Brain microvascular endothelial cell (primary cell): ENCODE measurements at places on chromosomes 5 and 9.

- no peak for DNase-seq
Observed at GRCh38 chr5:154157483-154158378, 32.8 kb upstream of the GALNT10 start.

GRCh38 chr9:35594471-35594870, 10.6 kb upstream of the TESK1 start:
- DNase-seq: no peak

GRCh38 chr9:8863886-8864544, 1064.4 kb upstream of the DMAC1 start:
- no peak for DNase-seq

GRCh38 chr5:133730346-133730745, 118.0 kb upstream of the FSTL4 start:
- no peak for DNase-seq

- no peak for DNase-seq
Observed at GRCh38 chr5:6418679-6419276, 29.9 kb upstream of the UBE2QL1 start.

DNA sequence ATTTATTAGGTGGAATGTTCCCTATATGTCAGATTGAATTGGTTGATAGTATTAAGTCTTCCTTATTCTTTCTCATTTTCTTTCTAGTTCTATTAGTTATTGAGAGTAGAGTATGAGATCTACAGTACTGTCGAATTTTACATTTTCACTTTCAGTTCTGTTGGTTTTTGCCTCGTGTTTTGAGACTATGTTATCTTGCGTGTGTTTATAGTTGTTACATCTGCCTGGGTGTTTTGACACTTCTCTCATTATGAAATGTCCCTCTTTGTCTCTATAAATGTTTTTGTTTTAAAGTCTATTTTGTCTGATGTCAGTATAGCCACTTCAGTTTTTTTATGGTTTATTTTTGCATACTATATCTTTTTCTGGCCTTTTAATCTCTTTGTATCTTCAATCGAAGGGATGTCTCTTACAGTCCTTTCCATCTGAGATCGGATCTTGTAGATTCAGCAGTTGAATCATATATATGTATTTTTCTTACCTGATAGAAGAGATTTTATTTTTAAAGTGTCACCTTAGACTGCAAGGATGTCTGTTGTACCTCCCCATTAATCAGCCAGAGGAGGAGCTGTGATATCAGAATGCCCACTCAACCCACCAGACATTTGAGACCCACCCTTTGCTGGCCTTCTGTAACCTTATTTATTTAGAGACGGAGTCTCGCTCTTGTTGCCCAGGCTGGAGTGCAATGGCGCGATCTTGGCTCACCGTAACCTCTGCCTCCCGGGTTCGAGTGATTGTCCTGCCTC, 20.7 kb downstream of the EHMT1 start:
- no peak for DNase-seq

DNA sequence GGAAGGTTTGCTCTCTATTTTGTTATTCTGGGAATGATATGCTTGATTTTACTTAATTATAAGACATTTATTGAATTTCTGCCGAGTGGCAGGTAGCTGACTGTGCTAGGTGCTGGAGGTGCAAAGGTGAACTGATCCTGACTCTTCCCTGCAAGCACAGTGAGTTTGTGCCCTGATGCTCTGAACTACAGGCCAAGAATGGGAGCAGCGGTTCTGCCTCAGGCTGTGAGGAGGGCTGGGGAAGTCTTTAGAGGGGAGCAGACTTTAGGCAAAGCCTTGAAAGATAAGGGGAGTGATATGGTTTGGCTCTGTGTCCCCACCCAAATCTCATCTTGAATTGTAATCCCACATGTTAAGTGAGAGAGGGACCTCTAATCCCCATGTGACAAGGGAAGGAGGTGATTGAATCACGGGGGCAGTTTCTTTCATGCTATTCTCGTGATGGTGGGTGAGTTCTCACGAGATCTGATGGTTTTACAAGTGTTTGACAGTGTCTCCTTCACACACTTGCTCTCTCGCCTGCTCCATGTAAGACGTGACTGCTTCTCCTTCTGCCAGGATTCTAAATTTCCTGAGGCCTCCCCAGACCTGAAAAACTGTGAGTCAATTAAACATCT, 73.1 kb downstream of the NDFIP1 start:
- DNase-seq: no peak

- DNase-seq: no peak
Observed at GRCh38 chr5:91028499-91028956, 354.6 kb downstream of the ARRDC3 start.

DNA sequence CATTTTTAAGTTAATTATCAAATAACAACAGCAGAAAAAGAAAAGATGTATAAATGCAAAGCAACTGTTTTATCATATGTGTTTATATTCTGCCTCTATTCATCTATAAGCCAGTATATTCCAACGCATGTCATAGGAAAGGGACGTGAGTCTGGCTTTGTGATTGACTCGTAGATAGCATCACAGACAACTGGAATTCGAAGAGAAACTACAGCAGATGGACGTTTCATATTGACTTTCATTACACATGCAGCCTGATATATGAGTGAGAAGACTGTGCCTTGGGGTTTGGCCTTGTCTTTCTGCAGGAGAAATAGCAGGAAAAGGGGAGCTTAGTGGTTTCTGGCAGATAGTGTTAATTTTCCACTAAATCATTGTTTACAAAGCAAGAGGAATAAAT, 1111.9 kb downstream of the MAT2B start:
- DNase-seq: no peak

- no peak for DNase-seq
Observed at GRCh38 chr5:65882278-65882677, 44.1 kb upstream of the ERBIN start.

GRCh38 chr9:127979333-127980059, 1.3 kb downstream of the EEIG1 start:
- DNase-seq: no peak

DNA sequence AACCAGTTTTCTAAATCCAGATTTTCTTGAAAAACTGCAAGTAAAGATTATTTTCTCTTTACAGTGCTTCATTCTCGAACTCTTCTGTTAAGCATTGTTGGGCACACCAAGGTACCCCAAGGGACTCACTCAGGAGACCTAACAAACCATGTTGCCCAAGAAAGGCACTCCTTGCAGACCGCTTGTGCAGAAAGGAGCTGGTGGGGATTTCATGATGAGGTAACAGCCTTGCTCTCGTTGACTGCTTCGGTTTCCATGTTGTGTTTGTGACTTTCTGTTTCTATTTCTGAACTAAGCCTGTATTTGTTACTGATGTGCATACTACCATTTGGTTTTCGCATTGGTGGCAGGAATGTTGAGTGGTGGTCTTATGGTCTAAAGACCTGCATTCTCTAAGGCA, 266.6 kb upstream of the DAP start:
- no peak for DNase-seq

GRCh38 chr9:126379661-126380360, 53.2 kb downstream of the MVB12B start:
- DNase-seq: no peak

DNA sequence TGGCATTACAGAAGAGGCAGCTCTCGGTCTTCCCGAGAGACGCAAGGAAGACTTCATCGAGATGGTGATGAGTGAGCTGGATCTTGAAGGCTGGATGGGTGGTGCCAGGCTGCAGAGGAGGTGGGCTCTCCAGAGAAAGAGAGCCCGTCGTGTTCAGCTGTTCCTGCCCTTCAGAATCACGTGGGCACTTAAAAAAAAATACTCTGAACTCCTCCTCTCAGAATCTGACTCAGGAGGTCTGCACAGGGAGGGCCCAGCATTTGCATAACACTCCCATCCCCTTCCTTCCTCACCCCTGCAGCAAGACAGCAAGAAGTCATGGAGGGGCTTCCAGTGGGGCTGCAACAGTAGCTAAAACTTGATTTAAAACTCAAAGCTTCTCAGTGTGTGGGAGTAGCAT, 203.0 kb downstream of the ATPSCKMT start:
- no peak for DNase-seq

DNA sequence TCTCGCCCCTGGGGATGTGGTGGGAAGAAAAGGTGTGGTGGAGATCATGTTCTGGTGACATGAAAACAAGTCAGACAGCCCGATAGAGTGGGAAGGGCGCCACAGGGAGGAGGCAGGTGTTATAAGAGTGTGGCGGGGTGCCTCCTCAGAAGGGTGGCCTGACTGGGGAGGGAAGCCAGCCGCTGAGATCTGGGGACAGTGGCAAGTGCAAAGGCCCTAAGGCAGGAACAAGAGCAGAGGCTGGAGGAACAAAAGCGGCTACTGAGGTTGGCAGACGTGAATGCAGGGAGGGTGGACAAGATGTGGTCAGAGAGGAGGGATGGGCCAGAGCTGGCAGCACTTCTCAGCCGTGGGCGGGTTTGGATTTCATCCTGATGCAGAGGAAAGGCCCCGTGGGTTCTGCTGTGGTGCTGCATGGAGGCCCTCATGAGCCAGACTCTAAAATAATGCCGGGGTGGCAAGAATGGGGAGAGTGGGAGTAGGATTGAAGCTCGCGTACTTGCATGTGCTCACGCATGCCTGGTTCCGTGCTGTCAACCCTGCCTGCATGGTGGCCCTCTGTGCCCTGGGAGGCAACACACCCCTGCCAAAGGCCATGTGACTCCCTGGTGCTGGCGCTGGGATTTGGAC, 89.2 kb downstream of the MVB12B start:
- DNase-seq: no peak

GRCh38 chr5:41151564-41151963, 61.8 kb downstream of the C6 start:
- DNase-seq: no peak

DNA sequence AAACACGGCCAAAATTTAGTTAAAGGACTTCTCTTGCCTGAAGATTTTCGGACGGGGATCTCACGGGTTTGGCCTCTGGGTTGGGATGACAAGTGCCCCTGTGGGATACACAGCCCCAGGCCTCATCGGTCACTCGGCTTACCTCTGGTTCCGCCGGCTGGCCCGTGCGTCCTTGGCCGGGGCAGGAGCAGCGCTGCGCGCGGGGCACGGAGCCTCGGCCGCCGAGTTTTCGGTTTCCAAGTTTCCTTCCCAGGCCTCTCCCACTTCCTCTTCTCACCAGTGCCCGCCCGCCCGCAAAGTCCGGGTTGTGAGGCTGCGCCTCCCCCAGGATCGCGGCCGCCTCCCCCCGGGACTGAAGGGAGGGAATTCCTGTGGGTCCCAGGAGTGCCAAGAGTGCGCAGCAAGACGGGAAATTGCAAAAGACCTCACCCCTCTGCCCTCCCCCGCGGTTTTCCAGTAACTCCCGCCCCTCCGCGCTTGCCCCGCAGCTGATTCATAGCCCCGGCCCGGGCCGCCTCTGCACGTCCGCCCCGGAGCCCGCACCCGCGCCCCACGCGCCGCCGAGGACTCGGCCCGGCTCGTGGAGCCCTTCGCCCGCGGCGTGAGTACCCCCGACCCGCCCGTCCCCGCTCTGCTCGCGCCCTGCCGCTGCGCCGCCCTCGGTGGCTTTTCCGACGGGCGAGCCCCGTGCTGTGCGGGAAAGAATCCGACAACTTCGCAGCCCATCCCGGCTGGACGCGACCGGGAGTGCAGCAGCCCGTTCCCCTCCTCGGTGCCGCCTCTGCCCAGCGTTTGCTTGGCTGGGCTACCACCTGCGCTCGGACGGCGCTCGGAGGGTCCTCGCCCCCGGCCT, at the start of gene OSMR:
Gene OSMR, plus strand, starts transcription at position 487 of the 853 bp plus-strand sequence. CDS start 23,033 bp downstream, outside the sequence.
- peak; percentile 96 for DNase-seq

GRCh38 chr9:130607640-130608420, 28.5 kb downstream of the FUBP3 start:
- DNase-seq: peak; percentile 6

GRCh38 chr9:131422241-131422792, 28.4 kb downstream of the PRRC2B start:
- no peak for DNase-seq

- DNase-seq: no peak
Observed at GRCh38 chr9:101904845-101905244, 166.4 kb upstream of the GRIN3A start.

DNA sequence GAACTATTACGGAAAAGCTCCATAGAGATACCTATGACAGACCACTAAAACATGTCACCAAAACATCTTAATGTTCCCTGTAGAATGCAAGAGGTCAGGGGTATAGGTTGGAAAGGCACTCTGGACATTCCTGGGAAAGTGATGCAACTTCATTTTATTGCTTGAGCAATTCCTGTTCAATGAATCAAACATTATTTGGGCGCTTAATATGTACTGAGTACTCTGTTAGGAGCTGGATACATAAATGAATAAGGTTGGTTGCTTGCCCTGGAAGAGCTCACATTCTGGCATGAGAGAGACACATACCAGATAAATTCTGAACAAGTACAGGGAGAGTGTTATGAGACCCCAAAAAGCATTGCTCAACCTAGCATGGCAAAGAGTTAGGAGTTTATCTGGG, 408.9 kb upstream of the DMAC1 start:
- no peak for DNase-seq

GRCh38 chr5:151696470-151697061, 9.9 kb upstream of the SPARC start:
- DNase-seq: peak; percentile 98
